ENCODE measurements at places on chromosomes 13 and 19. TPM values are rescaled to one million over a fixed set of nuclear protein-coding genes. Genes with fewer than 3 reads are reported as not detected.

The SIGLECL1 gene
- total RNA-seq, result not detected

The DKKL1 gene
- not detected for total RNA-seq

The PEAK3 gene
- total RNA-seq, result under 0.01 TPM

The RGL3 gene
- not detected for total RNA-seq
